ENCODE measurements at places on chromosomes 1 and 21. TPM values are rescaled to one million over a fixed set of nuclear protein-coding genes. Genes with fewer than 3 reads are reported as not detected.

DNA sequence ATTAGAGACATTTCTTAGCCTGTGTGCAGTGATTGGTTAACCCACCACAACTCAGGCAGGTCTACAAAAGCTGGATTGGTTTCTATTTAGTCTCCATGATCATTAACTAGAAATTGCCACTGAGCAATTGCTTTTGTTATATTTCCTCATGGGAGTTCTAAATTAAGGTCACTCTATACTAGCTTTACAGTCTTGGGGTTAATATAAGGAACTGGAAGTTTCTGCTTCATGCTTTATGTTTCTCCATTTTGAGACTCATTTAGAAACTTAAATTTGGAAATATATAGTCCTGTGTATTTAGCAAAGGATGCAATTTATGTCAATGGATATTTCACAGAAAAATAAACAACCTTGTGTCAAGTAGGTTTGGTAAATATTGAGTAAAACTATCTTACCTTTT, 137.5 kb downstream of the HLX start:
- no peak for DNase-seq

DNA sequence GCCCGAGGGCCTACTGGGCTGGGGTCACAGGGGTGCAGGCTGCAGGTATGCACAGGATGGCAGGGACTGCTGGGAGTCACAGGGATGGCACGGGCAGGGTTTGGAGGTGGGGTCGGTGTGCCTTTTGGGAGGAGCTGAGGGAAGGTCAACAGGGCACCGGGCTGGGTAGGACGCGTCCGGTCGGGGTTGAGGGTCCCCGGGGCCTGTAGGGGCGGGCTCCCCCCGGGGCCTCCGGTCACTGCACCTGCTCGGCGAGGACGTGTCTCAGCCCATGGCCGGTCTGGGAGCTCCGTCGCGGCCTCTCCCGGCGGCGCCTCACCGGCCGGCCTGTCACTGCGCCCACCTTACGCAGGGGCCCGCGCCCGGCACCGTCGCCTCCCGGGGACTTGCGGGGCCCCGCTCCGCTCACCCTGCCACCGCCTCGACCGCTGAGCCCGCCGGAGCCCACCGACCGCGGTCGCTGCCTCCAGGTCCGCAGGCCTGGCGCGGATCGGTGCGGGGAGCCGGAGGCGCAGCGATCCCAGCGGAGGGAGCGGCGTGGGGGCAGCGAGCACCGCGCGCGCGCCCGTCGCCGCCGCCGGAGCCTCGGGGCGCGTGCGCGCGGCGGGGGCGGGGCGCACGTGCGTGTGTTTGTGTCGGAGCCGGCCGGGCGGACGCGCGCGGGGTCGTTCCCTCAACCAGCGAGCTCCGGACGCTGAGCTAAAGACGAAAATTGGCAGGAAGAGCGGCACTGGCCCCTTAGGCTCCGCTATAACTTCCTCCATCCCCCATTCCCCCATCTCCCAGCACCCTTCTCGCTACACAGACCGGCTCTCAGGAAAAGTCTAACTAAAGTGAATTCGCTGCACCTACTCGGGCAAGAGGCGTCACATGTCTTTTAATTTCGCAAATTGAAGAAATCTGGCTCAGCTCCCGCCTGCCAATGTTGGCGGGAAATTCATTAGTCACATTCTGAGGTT, at the start of gene AMIGO1:
Gene AMIGO1, minus strand, starts transcription at position 552 of the 959 bp plus-strand sequence. CDS start 815 bp downstream, outside the sequence.
- DNase-seq: no peak

Gene DEPDC1
- total RNA-seq: 16.8 TPM

Gene CADM3
- not detected for total RNA-seq

GRCh38 chr1:228695015-228695955, 40.0 kb upstream of the RHOU start:
- DNase-seq: no peak

Gene ANXA9
- not detected for total RNA-seq

DNA sequence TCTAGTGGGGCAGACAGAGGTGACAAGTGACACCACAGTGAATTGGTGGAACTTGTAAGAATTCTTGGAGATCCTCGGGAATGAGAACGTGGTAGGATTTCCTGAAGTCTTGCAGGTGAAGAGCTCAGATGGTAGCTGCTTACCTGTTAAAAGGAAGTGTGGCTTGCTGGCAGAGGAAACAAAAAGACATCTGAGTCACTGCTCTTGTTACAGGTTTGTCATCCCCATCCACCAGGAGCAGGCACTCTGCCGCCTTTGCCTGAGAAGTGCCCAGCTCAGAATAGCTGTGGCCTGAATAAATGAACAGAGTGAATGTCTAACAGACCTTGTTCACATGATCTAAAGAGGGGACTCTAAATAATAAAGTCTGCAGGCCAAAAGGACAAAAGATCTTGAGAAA, 12.3 kb upstream of the ZSCAN20 start:
- no peak for DNase-seq

- no peak for DNase-seq
Observed at GRCh38 chr1:155873860-155874259, 14.5 kb downstream of the SYT11 start.

DNA sequence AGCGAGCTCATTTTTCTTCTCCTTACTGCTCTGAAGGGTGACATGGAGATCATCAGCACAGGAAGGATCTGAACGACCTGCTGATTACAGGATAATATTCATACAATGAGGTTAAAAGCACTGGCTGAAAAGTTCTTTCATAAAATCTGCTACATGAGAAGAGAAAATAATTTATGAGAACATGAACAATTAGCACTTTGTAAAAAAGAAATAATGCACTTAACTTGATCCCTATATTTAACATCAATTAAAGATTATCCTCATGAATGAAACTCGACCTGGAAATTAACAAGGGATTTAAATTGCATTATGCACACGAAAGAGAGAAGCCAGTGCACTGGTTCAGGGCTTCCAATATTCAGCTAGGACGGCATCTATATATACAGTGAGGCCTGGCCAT, 46.6 kb downstream of the RRAGC start:
- no peak for DNase-seq

- peak; percentile 45 for DNase-seq
Observed at GRCh38 chr1:112399456-112399855, 3.4 kb downstream of the CTTNBP2NL start.

Gene IL10RB
- 22.7 TPM for total RNA-seq

- no peak for DNase-seq
Observed at GRCh38 chr1:206635978-206636345, 626 bp downstream of the DYRK3 start.

- no peak for DNase-seq
Observed at GRCh38 chr1:223853748-223854147, 8.0 kb upstream of the TP53BP2 start.

DNA sequence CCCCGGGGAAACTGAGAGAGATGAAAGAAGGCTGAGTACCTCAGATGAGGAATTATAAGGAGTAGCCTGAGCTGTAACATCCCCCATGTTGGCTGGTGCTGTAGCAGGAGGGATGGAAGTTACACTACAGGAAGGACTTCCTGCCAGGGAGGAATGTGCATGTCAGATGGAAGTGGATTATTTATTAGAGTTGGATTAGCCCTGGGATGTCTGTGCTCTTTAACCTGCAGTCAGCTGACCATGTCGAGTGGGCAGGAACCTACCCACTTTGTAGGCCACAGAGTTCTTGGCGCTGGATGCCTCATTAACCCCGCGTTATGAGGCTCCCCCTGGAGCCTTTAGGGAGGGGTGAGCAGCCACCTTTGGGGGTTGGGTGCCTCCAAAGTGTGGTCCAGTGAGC, 757 bp upstream of the SEMA4A start:
- no peak for DNase-seq

- no peak for DNase-seq
Observed at GRCh38 chr1:213123536-213123935, 72.5 kb downstream of the RPS6KC1 start.

Gene TMEM82
- total RNA-seq: not detected

GRCh38 chr1:61426254-61426653, 298.7 kb downstream of the TM2D1 start:
- no peak for DNase-seq

GRCh38 chr1:202189001-202189790, 4.4 kb upstream of the LGR6 start:
- DNase-seq: no peak

- no peak for DNase-seq
Observed at GRCh38 chr1:34928699-34929496, 552 bp downstream of the DLGAP3 start.

- no peak for DNase-seq
Observed at GRCh38 chr1:234288946-234289345, 84.3 kb upstream of the COA6 start.

Gene PRKACB
- total RNA-seq: 9.0 TPM

Gene ANGPTL3
- total RNA-seq: not detected

- DNase-seq: no peak
Observed at GRCh38 chr1:47725000-47725473, 272.1 kb downstream of the TRABD2B start.

Gene ZBTB7B
- total RNA-seq: 44.9 TPM

DNA sequence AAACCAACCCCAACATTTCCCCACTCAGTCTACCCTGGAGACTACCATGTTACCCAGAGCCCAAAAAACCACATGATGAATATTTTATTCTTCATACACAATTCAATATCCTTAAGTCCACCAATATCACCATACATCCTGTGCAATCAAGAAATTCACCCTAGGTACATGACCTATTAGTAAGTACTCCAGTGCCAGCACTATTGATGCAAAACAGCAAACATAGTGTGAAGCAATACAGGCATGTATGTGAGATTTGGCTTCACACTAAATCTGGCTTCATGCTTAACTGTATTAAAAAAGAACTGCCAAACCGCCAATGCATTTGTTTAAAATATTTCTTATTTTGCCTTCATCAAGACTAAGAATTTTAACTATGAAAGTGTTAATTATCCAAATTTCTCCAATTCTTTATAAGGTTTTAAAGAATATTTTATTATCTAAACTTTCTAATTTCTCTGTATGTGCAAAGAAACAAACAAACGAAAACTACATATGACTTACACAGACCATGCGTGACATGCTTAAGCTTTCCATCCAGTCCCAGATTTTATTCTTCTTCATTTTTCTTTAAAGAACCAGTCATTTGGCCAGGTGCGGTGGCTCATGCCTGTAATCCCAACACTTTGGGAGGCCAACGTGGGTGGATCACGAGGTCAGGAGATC, 22.4 kb upstream of the TMEM125 start:
- DNase-seq: no peak

- no peak for DNase-seq
Observed at GRCh38 chr1:217892750-217893149, 261.6 kb downstream of the SPATA17 start.

Gene CTTNBP2NL
- total RNA-seq: 10.7 TPM

DNA sequence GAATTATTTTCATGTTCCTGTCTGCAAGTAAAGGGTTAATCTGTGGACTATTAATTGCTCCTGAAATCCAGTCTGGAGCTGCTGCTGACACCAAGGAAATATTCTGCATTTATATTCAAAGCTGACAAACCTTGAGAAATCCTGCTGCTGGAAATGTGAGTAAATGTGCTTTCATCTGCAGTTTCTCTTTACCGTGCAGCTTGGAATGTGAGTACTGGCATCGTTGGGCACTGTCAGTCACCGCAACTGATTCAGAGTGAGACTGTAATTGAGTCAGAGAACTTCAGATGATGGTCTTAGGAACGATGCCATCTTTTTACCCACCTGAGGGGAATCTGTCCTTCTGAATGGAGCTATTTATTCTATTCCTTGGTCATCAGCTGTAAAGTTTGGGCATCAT, 420.6 kb downstream of the SIPA1L2 start:
- no peak for DNase-seq

GRCh38 chr1:18893120-18893519, 9.2 kb downstream of the ALDH4A1 start:
- no peak for DNase-seq

- no peak for DNase-seq
Observed at GRCh38 chr21:35510294-35510693, 461.2 kb upstream of the RUNX1 start.

Gene ICOSLG
- total RNA-seq: 15.1 TPM

GRCh38 chr21:41766883-41767605, at the start of gene RIPK4:
Gene RIPK4 (minus strand): TSS chr21:41767052. CDS start chr21:41767041, 11 bp downstream.
- peak; percentile 19 for DNase-seq

GRCh38 chr21:41966041-41966833, 12.4 kb upstream of the C2CD2 start:
- DNase-seq: no peak

Gene IGSF9
- total RNA-seq: not detected

GRCh38 chr1:50531601-50532000, 108.4 kb upstream of the DMRTA2 start:
- DNase-seq: no peak

Gene NTMT2
- total RNA-seq: not detected

Gene CCDC27
- total RNA-seq: not detected

DNA sequence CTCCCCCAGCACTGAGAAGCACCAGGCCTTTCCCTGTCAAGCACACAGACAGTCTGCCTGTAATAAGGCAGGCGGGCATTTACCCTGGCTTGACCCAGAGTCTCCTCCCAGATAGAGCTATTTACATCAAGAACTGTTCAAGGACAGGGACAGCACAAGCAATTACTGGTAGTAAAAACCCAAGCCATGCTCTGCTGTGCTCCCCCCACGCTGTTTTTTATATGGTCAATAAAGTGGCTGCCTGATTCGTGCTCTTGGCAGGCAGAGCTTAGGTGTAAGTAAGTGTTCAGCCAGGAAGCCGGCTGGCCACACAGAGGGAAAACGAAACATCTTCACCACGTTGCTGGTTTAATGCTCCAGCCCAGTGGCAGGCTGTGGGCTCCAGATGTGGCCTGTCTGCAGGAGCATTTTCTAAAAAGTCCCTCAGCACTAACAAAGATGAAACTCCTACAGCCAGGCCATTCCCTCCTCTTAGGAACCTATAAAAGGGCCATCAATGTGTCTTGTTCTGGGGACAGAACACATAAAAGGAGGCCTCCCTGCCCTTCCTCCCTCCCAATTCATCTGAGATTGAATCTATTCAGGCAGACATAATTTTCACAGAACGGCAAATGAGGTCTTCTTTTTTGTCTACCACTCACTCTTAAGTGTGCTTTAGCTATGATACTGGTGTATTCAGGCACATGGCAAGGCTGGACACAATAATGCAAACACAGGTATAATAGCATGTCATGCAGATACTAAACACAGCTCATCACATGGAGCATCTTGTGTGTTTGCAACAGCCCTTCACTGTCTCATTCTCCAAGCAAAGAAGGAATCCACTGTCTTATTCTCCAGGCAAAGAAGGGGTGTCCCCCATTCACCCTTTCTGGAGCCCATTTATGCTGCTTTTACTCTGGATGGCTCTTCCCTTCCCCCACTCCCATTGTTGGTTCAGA, 378.9 kb downstream of the HHAT start:
- no peak for DNase-seq

Gene GFI1
- 13.0 TPM for total RNA-seq

Gene CHODL
- 0.28 TPM for total RNA-seq

Measured in GM12878 (cell line).